Neural crest cell (in vitro differentiated cells): ENCODE measurements at places on chromosomes 13 and 19. TPM values are rescaled to one million over a fixed set of nuclear protein-coding genes. Genes with fewer than 3 reads are reported as not detected.

Gene IGFL1
- total RNA-seq, result not detected in 2 replicates

Gene ZNF573
- 16.1 and 16.7 TPM in 2 replicates for total RNA-seq

Gene ATP4B
- total RNA-seq, result not detected in 2 replicates

Gene ZNF208
- total RNA-seq, result not detected in 2 replicates

Gene ODAD3
- 2.2 and 3.1 TPM in 2 replicates for total RNA-seq

Gene SRRM5
- 0.41 and 0.51 TPM in 2 replicates for total RNA-seq

Gene RASAL3
- total RNA-seq, result not detected in 2 replicates

Gene PLEKHF1
- total RNA-seq, result 1.2 TPM in 2 replicates

Gene CALR3
- total RNA-seq, result not detected in 2 replicates

Gene CALR
- 670 and 679 TPM in 2 replicates for total RNA-seq

Gene COMP
- total RNA-seq, result not detected in 2 replicates

Gene ABHD8
- total RNA-seq, result 8.1 and 8.5 TPM in 2 replicates

Gene NOVA2
- total RNA-seq, result 25.5 and 25.6 TPM in 2 replicates

Gene PDS5B
- total RNA-seq, result 82.4 and 86.8 TPM in 2 replicates

Gene FCGBP
- 1.0 and 1.6 TPM in 2 replicates for total RNA-seq

Gene AMH
- 71.6 and 79.1 TPM in 2 replicates for total RNA-seq

Gene PALM
- 45.1 and 52.1 TPM in 2 replicates for total RNA-seq

Gene GSX1
- total RNA-seq, result 10.6 and 11.4 TPM in 2 replicates

Gene ZIC2
- total RNA-seq, result 48.6 and 55.3 TPM in 2 replicates

Gene ZNF497
- 8.4 and 9.1 TPM in 2 replicates for total RNA-seq

Gene CCNE1
- total RNA-seq, result 26.1 and 29.7 TPM in 2 replicates

Gene PRR20A
- total RNA-seq, result not detected in 2 replicates

Gene FCER2
- not detected in 2 replicates for total RNA-seq

Gene NTN5
- 0.50 and 0.75 TPM in 2 replicates for total RNA-seq

Gene SELENOW
- 175 and 179 TPM in 2 replicates for total RNA-seq

Gene PCDH8
- total RNA-seq, result 13.7 and 14.6 TPM in 2 replicates

Gene SLC1A5
- total RNA-seq, result 131 TPM in 2 replicates

Gene NLRP5
- total RNA-seq, result not detected in 2 replicates

Gene SLC5A5
- total RNA-seq, result not detected in 2 replicates

Gene KANK2
- 32.1 and 34.2 TPM in 2 replicates for total RNA-seq

Gene MEDAG
- total RNA-seq, result not detected in 2 replicates

Gene INSL3
- total RNA-seq, result not detected in 2 replicates

Gene LMTK3
- 3.1 and 3.3 TPM in 2 replicates for total RNA-seq

Gene PSG1
- total RNA-seq, result not detected in 2 replicates

Gene CACNG8
- 0.23 and 0.33 TPM in 2 replicates for total RNA-seq

Gene PSG3
- not detected in 2 replicates for total RNA-seq

Gene MAMSTR
- 2.4 and 2.6 TPM in 2 replicates for total RNA-seq

Gene FARSA
- total RNA-seq, result 81.6 and 83.1 TPM in 2 replicates

Gene KBTBD6
- total RNA-seq, result 20.9 and 22.0 TPM in 2 replicates

Gene LILRA1
- not detected in 2 replicates for total RNA-seq

Gene JOSD2
- 10.9 and 13.5 TPM in 2 replicates for total RNA-seq

Gene ZNF534
- total RNA-seq, result not detected in 2 replicates

Gene DHPS
- 98.8 and 106 TPM in 2 replicates for total RNA-seq

Gene GRIN2D
- total RNA-seq, result 0.68 and 0.75 TPM in 2 replicates

Gene MTUS2
- 0.89 and 0.91 TPM in 2 replicates for total RNA-seq

Gene ZNF835
- 0.11 TPM in 1 of 2 replicates, not detected in the other for total RNA-seq

Gene WDR87
- total RNA-seq, result not detected in 2 replicates

Gene SH3GL1
- 85.9 and 95.3 TPM in 2 replicates for total RNA-seq

Gene MEIS3
- 99.9 and 109 TPM in 2 replicates for total RNA-seq

Gene ZNF285
- total RNA-seq, result 9.2 and 10.8 TPM in 2 replicates

Gene NANOS3
- total RNA-seq, result 0.73 and 1.6 TPM in 2 replicates

Gene LHB
- total RNA-seq, result not detected in 2 replicates

Gene CAMSAP3
- total RNA-seq, result 10.3 and 13.7 TPM in 2 replicates

Gene PEAK3
- total RNA-seq, result not detected in 2 replicates

Gene RFXAP
- total RNA-seq, result 13.9 and 17.1 TPM in 2 replicates

Gene FAM216B
- not detected in 2 replicates for total RNA-seq

Gene UBL5
- 366 and 373 TPM in 2 replicates for total RNA-seq
